Right lung (tissue), 10 donors: ENCODE measurements at places on chromosomes 1 and 21.

- peak; percentile 16 for DNase-seq
Measured at GRCh38 chr1:96721053-96721415, 550 bp upstream of the PTBP2 start.

- peak; percentile 25 for DNase-seq
Measured at GRCh38 chr1:207619871-207620542, 24.9 kb upstream of the CR1L start.

DNA sequence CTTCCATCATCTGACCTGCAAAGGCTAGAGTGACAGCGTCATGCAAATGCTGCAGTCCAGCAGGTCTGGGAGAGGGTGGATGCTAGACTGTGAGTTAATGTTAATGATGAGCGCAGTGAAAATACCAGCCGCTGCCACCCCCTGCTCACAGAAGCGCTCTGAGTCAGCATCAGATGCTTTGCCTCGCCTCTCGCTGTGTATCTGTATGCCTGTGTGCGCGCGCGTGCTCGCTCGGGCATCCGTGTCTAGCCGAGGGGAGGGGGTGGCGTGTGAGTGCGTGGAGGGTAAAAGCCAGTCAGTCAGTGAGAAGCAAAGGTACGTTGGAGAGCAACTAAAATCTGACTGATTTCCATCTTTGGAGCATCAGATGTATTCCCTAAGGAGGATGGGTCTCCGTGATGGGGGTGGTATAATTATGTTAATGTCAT, 858.7 kb downstream of the USP25 start:
- DNase-seq: peak; percentile 64

GRCh38 chr1:81756872-81757271, 43.9 kb upstream of the ADGRL2 start:
- DNase-seq: no peak

- DNase-seq: no peak
Measured at GRCh38 chr1:212119397-212119837, 83.9 kb downstream of the DTL start.

- peak; percentile 54 for DNase-seq
Measured at GRCh38 chr1:119549719-119550132, 42.7 kb downstream of the HSD3B1 start.

- no peak for DNase-seq
Measured at GRCh38 chr1:218660678-218661053, 315.5 kb downstream of the TGFB2 start.

DNA sequence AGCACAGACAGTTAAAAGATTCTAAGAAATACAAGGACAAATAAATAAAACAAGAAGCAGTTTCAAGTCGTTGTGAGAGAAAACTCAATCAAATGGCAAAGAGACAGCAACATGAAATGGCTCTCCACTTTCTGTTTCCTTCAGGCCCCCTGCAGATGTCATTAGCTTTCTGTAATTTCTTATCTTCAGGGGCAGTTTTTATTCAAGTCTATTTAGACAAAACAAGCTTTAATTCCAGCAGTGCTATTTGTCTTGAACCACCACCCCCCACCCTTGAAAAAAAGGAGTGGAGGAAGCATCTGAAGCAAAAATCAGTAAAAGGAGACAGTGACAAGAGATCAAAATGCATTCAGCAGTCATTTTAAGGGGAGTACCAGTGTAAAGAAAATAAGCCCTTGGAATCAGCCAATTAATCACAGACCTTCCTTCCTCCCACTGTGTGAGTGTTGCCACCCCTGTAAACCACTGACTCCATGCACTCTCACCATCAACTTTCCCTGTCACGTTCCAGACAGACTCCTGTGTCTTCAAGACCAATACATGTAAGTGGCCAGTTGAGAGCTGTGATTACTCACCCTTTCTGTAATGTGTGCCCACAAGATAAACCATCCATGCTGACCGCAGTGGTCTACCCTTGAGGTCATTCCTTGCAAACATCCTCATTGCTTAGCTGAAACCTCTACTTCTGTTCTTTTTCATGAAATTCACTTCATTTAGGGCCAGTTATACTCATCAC, 136.1 kb upstream of the HOOK1 start:
- no peak for DNase-seq

GRCh38 chr1:30890502-30891226, 17.9 kb downstream of the SDC3 start:
- no peak for DNase-seq
